ENCODE measurements at places on chromosomes 5 and 9.

- H3K27ac ChIP-seq = no peak overlapping the region
- DNase-seq = no peak
- H3K36me3 ChIP-seq = no peaks in the 10 kb centered on the region
Observed at GRCh38 chr9:69771775-69772418, 12.1 kb upstream of the PTAR1 start.

- H3K4me3 ChIP-seq = no peak overlapping the region
- peaks cover 30% of the 10 kb centered on the region for H3K36me3 ChIP-seq
- H3K27me3 ChIP-seq = no peaks in the 10 kb centered on the region
- H3K27ac ChIP-seq = no peak overlapping the region
- DNase-seq = no peak
Observed at GRCh38 chr5:147699496-147700088, 82.9 kb downstream of the JAKMIP2 start.

- DNase-seq = no peak
- H3K36me3 ChIP-seq = peaks cover 6% of the 10 kb centered on the region
- peaks cover 15% of the 10 kb centered on the region for H3K4me1 ChIP-seq
- H3K4me3 ChIP-seq = no peak overlapping the region
- peak overlapping the region; percentile 84 for H3K27ac ChIP-seq
- peaks cover 4% of the 10 kb centered on the region for H3K27me3 ChIP-seq
Observed at GRCh38 chr9:21357479-21358460, 7.1 kb upstream of the IFNA6 start.

DNA sequence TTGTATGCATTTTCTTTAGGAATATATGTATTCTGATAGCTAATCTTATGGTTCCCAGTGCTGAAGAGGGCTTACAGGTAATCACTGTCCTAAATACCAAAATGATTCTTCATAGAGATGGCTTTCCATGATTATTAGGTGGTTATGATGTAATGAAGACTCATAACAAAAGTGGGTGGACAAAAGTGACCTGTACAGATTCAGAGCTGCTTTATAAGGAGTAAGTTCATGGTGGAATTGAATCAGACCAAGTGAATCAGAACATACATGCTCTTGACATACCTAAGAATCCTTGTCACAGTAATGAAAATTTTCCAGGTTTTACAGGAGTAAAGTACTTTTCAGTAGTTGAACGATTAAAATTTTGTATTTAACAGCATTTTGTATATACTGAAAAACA is 105.6 kb downstream of the NIPBL start:
- H3K27ac ChIP-seq = no peak overlapping the region
- no peak for DNase-seq
- no peaks in the 10 kb centered on the region for H3K4me1 ChIP-seq
- H3K27me3 ChIP-seq = no peaks in the 10 kb centered on the region

GRCh38 chr5:3694819-3695218 is 99.2 kb downstream of the IRX1 start:
- H3K27me3 ChIP-seq = no peaks in the 10 kb centered on the region
- H3K4me3 ChIP-seq = no peak overlapping the region
- no peak for DNase-seq
- no peak overlapping the region for H3K27ac ChIP-seq
- no peaks in the 10 kb centered on the region for H3K36me3 ChIP-seq
- no peaks in the 10 kb centered on the region for H3K4me1 ChIP-seq

GRCh38 chr9:110880189-110880588 is 158.1 kb downstream of the LPAR1 start:
- H3K27ac ChIP-seq = peak overlapping the region; percentile 11
- DNase-seq = peak; percentile 5
- H3K36me3 ChIP-seq = peaks cover 10% of the 10 kb centered on the region
- peaks cover 34% of the 10 kb centered on the region for H3K4me1 ChIP-seq
